ENCODE measurements at places on chromosomes 13 and 19. TPM values are rescaled to one million over a fixed set of nuclear protein-coding genes. Genes with fewer than 3 reads are reported as not detected.

PSG2 gene
- 0.41 TPM for total RNA-seq

ADGRE1 gene
- total RNA-seq: not detected

SUPT20H gene
- total RNA-seq: 87.7 TPM

RFXAP gene
- total RNA-seq: 5.5 TPM

COX6B2 gene
- total RNA-seq: 0.50 TPM

SGCG gene
- total RNA-seq: 0.41 TPM

ZNF492 gene
- not detected for total RNA-seq

KLK13 gene
- not detected for total RNA-seq

NECTIN2 gene
- total RNA-seq: 297 TPM

FLT1 gene
- 7.3 TPM for total RNA-seq

SLC25A30 gene
- total RNA-seq: 15.9 TPM

Data from astrocyte (in vitro differentiated cells and primary cell).